Stimulated activated naive B cell treated with anti-CD40 and anti-IgM and Interleukin-4, amounts not matched to agents 10 μg/mL and 1 μg/mL and 100 μg/mL, for 72 hours (primary cell): ENCODE measurements at places on chromosomes 3 and 15.

DNA sequence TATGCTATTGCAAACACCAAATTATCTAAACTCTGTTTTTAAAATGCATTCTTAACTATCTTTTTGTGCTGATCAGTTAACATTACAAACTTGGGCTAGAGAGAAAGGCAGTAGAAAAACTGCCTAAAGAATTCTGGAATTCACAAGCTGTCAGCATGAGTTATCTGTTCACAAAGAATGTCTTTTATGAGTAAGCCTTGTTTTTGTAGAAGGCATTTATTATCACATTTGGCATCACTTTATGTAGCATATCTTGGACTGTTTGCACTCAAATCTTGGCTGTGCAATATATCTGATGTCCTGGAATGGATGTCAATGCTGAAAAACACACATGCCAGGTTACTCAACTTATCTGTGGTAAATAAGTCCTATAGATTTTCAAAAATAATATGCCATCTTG is 15.5 kb upstream of the BCHE start:
- DNase-seq, result no peak

DNA sequence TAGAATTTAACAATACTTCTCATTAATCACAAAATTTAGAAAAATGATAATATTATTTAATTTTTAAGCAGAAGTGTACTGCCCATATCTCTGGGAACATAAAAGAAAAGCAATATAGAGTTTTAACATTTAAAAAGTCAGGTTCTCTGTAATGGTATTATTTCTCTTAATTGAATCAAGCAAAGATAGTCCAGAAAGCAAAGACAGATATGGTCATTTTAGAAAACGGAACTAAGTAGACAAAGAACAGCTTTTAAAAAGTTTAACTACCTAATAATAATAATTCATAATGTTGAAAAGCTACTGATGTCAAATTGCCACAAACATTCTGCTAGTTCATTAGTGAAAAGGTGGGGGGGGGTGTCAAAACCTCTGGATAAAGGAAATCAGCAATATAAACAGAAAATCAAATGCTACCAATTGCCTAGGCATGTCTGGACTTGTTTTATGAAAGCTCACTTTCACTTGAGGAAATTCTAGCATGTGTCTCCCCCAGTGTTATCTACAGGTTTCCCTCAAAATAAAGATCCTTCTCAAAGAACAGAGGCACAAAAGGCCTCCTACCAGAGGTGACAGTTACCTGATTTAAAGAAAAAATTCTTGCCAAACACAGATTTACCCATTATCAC is 1.7 kb downstream of the ZMAT3 start:
- DNase-seq, result no peak

GRCh38 chr3:195251336-195252065 is 19.5 kb downstream of the XXYLT1 start:
- no peak for DNase-seq

DNA sequence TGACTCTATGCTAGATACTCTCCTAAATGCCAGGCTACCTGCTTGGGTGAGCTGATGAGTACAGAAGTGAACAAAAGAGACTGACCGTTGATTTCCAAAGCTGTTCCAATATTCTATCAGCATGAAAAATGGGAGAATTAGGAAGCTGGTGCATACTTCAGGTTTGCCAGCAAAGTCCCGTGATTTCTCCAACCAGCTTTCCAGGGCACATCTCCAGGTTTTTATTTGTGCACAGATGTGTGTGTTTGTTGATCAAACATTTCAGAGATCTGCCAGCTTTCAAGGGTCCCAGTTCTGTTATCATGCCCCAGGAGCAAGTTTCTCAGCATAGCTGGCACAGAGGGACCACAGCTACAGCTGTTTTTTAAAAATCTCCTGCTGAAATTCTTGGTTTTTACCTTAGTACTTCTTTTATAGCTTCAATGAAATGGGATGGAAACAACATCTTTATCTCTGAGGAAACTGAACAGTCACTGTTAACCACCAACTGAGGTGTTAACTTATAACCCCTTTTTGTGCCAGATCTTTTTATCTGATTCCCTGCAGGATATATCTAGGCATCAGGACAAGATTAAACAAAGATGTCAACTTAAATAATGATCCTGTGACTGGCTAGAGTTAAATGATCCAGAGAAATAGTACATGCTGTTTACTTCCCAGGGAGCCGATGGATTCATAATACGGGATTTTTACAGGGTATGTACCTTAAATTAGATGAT is 380.8 kb downstream of the GRM7 start:
- DNase-seq, result no peak

- no peak for DNase-seq
These were observed 567.2 kb upstream of the TBL1XR1 start for GRCh38 chr3:177764377-177764912.

DNA sequence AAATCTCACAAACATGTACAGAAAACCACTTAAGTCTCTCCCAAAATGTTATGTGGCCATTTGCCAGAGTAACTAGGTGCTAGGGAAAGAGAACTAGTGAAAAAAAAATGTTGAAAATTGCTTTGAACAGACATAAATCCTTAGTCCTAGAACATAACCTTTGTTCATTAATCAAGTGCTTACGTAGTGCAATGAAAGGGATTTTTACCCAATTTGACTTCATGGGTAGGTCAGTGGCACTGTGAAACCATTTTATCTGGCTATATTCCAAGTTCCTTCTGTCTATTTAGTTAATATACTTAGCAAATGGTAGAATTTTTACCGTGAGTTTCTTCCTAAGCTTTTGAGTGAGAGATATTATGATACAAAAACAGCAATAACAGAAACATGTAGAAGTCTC is 209.4 kb downstream of the DIPK2A start:
- DNase-seq, result no peak

GRCh38 chr3:136671921-136672320 is 80.3 kb downstream of the STAG1 start:
- no peak for DNase-seq

GRCh38 chr15:90322538-90322937 is 29.5 kb upstream of the ZNF774 start:
- no peak for DNase-seq

DNA sequence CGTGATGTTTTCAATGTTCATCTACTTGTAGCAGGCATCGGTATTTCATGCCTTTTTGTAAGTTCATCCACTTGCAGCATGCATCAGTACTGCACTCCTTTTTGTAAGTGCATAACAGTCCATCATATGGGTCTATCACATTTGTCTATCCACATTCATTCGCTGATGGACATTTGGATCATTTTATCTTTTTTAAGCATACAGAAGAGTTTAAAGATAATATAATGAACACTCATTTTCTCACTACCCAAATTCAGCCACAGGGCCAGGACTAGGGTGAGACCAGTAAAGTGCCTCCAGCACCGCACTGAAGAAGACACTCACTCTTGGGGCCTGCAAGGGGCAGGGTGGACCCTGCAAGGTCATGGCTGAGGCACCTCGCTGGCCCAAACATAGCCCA is 309.6 kb downstream of the UACA start:
- no peak for DNase-seq

DNA sequence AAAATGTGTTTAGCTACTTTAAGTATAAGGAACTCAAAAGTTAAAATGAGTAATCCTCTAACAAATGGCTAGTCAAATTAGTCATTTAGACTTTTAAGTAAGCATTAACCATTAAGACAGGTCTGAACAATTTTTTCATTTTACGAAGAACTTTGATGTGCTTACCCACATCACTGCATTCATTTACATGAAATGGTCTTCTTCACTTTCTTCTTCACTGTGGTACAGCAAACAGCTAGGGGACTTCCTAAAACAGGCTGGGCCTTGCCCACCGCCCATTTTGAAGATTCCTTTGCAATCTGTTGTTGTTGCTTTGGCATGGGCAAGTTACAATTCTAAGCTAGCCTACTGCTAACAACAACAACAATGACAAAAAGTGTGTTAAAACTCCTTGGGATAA is 67.4 kb downstream of the CBLB start:
- no peak for DNase-seq

- DNase-seq, result no peak
These were observed 95.6 kb downstream of the ECT2 start for GRCh38 chr3:172846103-172846561.

DNA sequence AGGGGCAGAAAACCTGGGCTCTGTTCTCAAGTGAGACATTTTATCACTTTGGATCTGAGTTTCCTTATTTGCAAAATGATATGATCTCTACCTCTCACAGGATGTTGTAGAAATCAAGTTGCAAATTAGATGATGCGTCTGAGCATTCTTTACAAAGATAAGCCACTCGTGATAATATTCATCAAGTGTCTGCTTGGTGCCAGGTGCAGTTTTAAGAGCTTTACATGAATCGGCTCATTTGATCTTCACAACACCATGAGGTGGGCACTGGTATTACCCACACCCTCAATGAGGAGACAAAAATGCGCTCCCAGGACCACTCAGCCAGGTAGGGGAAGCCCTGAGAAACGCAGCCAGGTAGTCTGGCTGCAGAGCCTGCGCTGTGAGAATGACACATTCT is 59.1 kb upstream of the CA12 start:
- no peak for DNase-seq

GRCh38 chr3:197501496-197501878 is 54.3 kb downstream of the BDH1 start:
- no peak for DNase-seq

DNA sequence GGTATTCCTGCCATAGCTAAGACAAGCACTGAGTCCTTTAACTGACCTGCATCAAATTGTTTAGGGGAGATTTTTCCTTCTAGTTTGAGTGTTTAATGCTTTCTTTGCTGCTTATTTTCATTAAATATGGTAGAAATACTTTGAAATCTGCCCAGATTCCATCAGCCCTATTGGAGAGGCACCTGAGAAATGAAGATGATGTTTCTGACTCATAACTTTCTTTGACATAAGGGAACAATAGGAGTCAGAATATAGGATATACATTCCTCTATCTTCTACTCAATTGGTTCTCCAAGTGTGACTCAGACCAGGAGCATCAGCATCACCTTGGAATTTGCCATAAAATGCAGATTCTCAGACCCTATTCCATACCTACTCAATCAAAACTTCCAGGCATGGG is 27.4 kb downstream of the BTD start:
- no peak for DNase-seq

DNA sequence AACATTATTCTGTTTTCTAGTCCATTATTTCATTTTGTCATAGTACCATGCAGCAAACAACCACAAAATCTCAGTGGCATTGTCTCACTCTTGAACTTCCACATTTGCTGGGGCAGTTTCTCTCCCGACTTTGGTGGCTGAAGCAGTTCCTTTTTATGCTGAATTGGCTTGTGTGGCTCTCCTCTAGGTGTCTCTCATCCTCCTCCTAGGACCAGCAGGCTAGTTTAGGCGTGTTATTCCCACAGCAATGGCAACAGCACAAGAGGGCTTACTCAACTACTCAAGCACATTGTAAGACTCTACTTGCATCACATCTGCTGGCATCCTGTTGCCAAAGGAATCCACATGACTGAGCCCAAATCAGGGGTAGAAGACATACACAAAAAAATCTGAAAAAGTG is 201.8 kb upstream of the KCNH8 start:
- no peak for DNase-seq

- no peak for DNase-seq
These were observed 67.8 kb downstream of the TTC23 start for GRCh38 chr15:99181545-99181971.

- DNase-seq, result no peak
These were observed 76.1 kb upstream of the CMSS1 start for GRCh38 chr3:99741588-99741987.

DNA sequence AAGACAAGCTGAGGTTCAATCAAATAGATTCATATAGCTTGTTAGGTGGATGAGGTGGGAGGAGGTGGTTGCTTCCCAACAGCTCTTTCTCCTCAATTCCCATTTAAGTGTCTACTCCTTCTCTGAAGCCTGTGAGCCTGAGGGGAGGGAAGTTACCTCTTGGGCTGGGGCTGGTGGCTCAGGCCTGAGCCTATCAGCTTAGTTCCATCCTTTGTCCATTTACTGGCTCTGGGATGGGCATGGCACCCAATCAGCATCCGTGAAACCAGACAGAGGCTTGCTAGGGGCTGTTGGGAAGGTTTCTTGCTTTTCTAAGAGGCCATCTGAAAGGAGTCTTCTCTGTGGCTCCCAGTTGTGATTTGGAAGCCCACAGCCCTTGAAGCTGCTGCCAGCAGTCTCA is 57.3 kb downstream of the TAMM41 start:
- DNase-seq, result no peak

GRCh38 chr3:118635711-118636110 is 398.9 kb downstream of the IGSF11 start:
- no peak for DNase-seq

DNA sequence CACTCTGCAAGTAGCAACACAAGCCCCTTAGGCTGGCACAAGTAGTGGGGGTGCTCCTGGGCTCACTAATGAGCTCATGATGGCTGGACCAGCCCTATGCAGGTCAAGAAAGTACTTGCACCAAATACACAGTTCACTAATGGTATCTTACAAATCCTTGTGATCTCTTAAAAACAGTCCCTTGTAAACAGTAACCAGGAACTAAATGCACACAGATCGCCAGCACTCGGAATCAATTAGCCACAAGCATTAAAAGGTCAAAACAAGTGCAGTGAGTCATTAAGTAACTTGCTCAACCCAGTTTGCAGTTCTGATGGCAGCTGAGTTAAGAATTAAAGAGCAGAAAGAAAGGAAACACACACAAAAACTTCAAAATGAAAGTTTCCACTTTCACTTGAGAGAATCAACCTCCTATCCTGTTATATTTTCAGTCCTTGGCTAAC is 43.2 kb downstream of the ARHGEF3 start:
- peak; percentile 41 for DNase-seq

DNA sequence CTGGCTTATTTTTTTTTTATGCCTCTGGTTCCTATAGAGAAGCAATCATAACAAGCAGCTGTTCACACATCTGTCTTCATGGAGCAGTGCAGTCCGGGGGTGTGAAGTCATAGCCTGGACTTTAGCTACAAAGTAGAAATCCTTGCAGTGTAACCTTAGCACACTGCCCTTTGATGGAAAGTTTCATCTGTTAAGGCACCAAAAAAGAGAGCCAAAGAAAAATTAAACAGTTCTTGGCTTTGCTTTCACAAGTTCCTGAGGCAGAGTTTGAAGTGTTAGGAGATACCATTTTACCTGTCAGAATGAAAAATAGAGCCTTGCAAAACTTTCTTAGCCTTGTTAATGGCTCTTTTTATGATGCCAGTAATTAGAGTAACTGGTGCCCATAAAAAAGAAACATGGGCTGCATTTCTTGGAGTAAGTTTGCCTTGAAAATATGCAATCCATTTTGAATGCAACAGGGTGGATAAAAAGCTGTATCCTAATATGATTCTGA is 84.1 kb downstream of the PIK3R4 start:
- no peak for DNase-seq

DNA sequence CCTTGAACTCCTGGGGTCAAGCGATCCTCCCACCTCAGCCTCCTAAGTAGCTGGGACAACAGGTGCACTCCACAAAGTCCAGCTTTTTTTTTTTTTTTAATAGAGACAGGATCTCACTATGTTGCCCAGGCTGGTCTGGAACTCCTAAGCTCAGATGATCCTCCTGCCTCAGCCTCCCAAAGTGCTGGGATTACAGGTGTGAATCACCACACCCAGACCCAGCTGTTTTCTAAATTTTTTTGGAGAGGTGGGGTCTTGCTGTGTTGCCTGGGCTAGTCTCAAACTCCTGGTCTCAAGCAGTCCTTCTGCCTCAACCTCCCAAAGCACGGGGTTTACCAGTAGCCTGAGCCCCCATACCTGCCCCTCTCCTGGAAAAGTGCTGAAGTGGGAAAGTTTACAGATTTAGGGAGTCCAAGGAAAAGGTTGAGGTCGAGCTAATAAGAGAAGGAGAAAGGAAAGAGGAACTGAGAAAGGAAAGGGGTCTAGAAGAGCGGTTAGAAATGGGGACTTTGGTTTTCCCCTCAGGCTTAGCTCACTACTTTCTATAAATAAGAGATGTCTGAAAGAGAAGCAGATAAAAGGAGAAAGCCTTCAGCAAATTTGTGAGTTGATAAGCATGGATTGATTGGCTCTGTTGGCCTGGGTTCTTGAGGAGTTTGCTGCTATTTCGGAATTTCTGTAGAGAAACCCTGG is 23.6 kb downstream of the UBE2E1 start:
- no peak for DNase-seq
